ENCODE measurements at places on chromosomes 4 and X.

DNA sequence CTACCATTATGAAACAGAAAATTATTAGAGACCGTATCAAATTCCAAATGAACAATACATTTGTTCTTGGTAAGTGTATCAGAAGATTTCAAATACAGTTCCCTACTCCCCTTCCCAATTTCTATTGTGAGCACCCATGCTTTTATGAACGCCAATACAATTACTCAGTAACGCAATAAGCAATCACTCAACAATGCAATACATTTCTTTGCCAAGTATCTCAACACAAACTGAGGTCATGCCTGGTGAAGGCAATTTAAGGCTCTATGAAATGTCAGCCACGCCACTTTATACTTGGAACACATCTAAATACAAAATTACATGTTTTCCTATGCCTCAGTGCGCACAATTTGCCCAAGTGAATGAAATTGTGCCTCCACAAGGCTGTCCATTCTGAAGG lies 712 bp downstream of the PNPLA4 start:
- no peak for DNase-seq

GRCh38 chr4:147842573-147842972 lies 110.7 kb downstream of the ARHGAP10 start:
- DNase-seq, result no peak

DNA sequence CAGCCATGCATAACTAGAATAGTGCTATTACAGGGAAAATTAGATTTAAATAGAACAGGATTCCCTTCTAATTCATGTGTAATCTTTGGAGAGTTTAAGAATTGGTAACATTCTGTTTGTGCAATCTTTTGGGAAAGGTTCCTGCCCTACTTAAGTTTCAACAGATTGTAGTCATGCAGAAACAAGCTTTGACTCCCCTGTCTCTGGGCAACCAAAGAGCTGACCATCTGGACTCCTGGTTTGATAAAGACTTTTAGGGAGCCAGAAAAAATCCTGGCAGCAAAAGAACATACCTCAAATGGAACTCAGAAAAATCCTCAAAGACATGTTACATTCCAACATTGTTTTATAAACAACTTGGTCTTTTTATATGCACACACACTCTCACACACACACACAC lies 191.1 kb upstream of the NEIL3 start:
- no peak for DNase-seq

GRCh38 chrX:9765072-9765736 lies 443 bp downstream of the GPR143 start:
- DNase-seq, result no peak

DNA sequence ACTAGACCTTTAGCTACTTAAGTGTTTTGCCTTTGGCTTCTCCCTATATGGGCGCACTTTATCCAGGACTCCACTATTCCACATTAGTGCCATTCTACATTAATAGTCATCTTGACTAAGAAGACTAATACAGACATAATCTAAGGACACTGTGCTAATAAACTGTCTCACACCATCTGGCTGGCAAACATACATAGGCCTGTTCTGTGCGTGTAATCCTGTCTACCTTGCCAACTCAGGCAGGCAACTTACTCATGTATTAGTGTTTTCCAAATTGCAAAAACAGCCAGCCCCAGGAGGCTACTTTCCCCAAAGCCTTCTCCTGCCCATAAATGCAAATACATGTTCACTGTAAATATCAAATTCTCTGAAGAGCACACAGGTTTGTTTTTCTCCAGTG lies 587.3 kb downstream of the TMA16 start:
- no peak for DNase-seq

DNA sequence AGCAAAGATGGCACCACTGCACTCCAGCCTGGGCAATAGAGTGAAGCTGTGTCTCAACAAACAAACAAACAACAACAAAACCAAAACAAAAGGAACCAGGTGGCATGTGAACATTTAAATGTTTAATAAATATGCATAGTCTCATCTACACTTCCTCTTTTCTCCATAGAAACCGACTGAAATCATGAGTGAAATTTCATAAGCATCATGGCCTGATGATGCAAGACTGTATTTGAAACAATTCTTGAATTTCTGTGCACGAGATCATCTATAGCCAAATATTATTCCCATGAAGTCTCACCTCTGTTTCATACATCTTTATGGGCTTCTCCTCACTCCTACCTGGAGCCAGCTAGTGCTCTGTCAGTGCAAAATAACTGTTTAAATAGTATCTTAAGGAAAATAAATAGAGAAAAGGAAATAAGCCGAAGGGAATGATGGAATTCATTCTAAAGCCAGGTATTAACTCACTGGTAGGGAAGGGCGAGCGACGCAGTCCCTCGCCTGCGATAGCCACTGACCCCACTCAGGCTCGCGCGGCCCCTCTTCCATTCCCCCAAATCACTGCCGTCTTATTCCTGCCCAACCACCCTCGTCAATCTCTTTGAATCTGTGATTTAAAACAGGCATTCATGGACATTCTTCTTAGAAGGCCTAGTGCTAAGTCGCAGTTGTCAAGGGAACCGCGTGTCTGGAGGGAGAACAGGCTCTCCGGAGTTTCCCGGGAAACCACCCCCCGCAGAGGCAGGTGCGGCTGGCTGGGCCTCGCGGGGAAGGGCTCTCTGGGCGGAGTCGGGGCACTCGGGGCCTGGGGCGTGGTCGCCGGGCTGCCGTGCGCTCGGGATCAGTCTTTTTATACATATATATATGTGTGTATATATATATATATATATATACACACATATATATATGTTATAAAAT lies 52.4 kb upstream of the TRIM2 start:
- DNase-seq, result peak; percentile 74

- DNase-seq, result no peak
Observed at GRCh38 chr4:110171971-110172370, 26.4 kb downstream of the ELOVL6 start.

DNA sequence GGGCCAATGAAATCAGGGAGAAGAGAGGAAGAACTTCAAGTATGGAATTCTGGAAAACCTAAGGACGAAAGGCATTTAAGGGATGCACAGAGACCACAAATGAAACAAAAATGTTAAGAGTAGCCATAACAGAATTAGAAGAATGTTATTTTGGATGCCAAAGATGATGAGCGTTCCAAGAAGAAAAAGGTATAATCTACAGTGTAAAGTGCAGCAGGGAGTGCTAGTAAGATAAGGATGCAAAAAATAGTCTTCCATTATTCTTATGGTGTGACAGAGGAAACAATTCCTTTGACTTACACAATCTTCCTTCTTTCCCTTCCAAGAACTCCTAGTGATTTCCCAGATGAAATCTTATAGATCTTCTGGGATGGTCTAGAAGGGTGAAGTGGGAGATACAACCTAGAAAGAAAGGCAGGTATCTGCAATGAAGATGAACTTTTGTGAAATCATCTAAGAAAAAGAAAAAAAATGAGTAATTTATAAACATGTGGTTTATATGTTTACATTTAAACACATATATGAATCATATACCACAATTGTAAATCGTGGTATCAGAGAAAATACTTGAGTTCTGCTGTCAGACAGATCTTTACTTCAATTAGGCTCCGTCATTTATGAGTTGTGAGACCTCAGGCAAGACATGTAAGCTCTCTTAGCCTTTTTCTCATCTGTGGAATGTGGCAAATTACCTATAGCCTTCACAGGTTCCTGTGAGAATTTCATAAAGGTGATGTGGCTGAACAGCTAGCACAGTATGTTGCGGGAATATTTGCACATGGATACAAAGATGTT lies 8.1 kb downstream of the MORF4L2 start:
- DNase-seq, result no peak

DNA sequence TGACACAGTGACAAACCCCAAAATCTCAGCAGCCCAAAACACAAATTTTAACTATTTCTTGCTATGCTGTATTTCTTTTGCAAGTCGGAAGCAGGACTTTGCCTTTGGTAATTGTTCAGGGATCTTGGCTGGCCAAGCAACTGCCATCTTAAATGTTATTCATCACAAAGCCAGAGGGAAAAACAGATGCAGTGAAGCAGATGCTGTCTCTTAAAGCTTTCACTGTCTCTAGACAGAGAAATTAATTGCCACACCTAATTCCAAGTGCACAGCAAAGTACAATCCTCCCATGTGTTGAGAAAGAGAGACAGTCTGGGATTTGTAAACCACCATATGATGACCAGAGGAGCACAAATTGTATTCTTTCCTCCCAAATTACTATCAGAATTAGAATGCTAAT lies 30.0 kb upstream of the GALNT7 start:
- no peak for DNase-seq

GRCh38 chrX:107776649-107777535 lies 641 bp upstream of the NCBP2L start:
- peak; percentile 95 for DNase-seq

DNA sequence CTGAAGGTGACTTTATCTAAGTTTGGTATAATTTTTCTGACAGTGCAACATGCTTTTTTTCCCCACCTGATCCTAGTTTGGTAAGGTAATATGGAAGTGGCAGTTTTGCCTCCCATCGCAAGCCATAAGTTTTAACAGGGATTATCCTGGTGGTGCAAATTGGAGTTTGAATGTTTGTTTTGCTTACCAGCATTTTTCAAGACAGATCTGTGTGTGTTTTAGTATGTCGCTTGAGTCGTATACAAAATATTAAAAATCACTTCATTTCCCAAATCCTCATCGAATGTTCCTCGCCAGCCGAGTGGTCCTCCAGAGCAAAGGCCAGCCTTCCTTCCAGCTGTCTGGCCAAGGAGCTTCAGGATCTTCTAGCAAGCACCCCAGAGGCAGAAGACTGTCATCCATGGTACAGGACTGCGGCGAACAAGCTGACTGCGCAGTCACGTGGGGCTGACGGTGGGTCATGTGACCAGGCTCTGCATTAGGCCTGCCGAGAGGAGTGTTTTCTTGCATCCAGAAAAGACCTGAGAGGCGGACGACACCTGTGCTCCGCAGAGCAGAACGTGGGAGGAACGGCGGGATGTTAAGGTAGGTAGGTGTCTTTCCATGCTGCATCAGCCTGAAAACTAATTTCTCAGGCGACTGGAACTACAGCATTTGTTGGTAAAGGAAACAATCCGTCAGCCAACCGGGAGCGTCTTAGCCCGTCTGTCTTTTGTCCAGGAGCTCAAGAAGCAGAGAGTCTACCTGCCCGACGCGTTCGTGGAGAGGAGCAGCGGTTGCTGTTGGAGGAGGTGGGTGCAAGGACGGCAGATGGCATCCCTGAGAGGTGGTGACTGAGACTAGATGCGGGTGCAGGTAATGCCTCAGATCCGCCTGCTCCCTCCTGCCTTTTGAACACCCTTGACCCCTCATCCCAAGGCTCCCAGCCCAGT lies at the start of gene GPRASP3:
TSS of gene GPRASP3 (plus strand) at position 507 of the 932 bp plus-strand sequence. CDS start 28,253 bp downstream, outside the sequence.
- peak; percentile 76 for DNase-seq

DNA sequence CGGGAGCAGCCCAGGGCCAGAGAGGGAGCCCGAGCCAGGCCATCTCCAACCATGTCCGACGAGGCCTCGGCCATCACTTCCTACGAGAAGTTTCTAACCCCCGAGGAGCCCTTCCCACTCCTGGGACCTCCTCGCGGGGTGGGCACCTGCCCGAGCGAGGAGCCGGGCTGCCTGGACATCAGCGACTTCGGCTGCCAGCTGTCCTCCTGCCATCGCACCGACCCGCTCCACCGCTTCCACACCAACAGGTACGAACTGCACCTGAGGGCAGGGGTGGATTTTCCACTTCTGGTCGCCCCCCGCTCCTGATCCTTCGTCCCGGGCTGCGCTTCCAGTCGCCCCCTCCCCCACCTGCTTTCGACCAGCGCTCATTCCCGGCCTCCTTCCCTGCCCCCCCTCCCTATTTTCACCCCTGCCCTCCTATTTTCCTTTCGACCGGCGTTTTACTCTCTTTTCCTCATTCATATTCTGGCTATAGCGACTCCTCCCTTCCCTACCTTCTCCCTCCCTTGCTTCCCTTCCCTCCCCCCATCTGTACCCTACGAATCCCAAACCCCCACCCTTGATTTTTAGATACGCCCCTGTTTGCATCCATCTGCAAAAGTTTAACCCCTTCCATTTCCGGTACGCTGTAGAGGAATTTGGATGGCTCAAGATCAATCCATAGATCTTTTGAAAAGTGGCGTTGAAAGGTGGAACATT lies 633 bp downstream of the FAM199X start:
- no peak for DNase-seq

DNA sequence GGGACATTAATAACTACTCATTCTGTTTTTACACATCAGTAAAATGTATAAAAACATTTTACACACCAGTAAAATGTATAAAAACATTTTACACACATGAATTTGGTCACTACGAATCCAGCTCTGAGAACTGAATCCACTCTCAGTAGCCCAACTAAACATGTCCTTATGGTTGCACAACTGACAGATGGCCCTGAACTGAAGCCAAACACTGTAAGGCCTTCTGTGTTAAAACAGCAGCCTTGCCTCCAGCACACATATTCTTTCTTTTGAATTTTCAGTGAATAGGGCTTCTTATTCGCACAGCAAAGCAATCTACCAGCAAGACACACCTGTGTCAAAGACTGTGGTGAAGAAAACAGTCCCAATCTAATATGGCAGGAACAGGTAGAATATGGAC lies 169.9 kb upstream of the FMR1 start:
- DNase-seq, result no peak

DNA sequence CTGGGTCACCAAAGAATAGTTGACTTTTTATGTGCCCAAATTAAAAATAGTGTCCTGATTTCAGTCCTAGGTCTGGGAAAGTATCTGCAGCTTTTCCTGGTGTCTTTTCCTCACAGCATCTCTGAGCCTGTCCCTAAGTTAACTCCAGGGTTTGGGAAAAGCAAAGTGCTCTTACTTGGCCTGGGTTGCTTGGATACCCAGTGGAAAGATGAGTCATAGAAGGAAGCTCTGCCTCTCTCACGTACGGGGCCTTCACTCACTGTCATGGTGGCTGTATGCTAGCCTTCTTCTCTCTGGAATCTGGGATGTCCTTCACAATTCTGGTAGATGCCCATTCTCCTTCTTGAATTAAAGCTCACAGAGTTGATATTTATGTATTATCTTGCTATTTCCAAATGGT lies 607.3 kb downstream of the ANKRD50 start:
- no peak for DNase-seq

GRCh38 chrX:97563531-97564133 lies 679.9 kb downstream of the RPA4 start:
- no peak for DNase-seq

DNA sequence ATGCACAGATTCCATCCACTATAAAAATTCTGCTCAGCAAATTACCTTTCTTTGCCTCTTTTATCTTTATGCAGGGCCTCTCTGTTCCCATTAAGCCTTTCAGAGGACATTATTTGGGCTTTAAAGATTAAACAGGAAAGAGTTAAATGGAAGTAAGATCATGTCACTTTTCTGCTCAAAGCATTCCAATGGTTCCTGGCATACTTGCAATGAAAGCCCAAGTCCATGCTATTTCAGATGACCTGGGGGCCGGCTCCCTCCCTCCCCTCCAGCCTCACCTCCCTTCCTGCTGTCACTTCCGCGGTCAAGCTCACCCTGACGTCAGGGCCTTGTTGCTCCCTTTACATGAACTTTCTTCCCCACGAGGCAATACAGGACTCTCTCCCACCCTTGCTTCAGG lies 125.5 kb downstream of the C4orf51 start:
- no peak for DNase-seq

Measured in ascending aorta (tissue), 2 donors.